Activated T-helper 1 cell treated with anti-CD3 and anti-CD28 coated beads, Interleukin-2, amount 50 U/mL, for 16 hours (primary cell): ENCODE measurements at places on chromosomes 4 and X.

GRCh38 chrX:153769158-153769864, 5.3 kb downstream of the PLXNB3 start:
- DNase-seq = no peak

GRCh38 chr4:92847026-92847425, 543.3 kb downstream of the GRID2 start:
- no peak for DNase-seq

GRCh38 chr4:115781528-115782146, 668.2 kb upstream of the NDST4 start:
- no peak for DNase-seq

DNA sequence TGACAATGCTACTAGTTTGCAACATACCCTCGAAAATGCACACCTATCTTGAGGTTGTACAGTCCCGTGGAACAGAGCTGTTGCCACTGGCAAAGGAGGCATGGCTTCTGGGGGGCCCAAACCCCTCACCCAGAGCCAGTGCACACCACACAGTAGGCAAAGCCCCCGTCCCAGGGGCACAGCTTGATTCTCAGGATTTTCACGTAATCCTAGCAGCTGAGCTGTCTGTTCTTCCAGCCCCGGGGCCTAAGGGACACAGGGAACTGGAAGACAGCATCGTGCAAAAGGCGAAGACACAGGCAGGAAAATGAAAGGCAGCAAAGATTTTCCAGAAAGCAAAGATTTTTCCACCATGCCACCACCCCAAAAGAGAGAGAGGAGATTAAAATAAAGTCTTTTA, 77.2 kb downstream of the JAKMIP1 start:
- no peak for DNase-seq

DNA sequence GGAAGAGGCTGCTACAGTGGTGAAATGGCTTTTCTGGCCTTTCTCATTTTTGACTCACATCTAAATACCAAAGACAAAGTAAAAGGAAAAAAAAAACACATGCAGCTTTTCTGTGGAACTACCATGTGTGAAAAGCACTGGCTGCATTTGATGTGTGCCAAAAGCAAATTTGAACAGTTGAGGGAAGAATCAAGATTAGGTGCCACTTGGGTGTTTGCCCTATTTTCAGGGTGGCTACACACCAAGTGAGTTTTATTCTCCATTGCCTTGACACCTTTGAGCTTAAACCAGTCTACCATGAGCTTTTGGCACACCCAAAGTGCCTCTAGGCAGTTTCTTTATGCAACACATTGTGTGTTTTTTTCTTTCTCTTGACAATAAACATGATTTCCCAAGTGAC, 423.9 kb downstream of the FAM133A start:
- DNase-seq = no peak

- no peak for DNase-seq
These were observed 46.1 kb downstream of the KLF3 start for GRCh38 chr4:38710053-38710452.

GRCh38 chr4:142556048-142556447, 290.1 kb downstream of the INPP4B start:
- no peak for DNase-seq

DNA sequence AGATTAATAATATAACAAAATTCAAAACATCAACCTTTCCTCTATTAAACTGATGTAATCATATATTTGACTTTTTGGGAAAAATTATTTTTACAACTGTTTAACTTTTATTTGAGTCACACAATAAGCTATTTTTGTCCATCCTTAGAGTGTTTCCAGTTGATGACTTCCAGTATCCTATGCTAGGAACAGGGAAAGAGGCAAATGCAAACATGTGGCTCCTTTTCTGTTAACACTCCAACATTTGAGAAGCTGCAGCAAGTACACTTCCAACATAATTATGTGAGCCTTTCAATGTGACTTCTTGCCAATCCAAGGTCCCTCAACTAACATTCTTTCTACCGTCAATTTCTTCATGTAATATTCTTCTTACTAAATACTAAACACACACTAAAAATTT, 117.7 kb downstream of the PPA2 start:
- DNase-seq = no peak

GRCh38 chr4:33316578-33316977, 2596.4 kb downstream of the PCDH7 start:
- DNase-seq = no peak

- DNase-seq = no peak
These were observed 41.5 kb upstream of the XPNPEP2 start for GRCh38 chrX:129697204-129697829.

DNA sequence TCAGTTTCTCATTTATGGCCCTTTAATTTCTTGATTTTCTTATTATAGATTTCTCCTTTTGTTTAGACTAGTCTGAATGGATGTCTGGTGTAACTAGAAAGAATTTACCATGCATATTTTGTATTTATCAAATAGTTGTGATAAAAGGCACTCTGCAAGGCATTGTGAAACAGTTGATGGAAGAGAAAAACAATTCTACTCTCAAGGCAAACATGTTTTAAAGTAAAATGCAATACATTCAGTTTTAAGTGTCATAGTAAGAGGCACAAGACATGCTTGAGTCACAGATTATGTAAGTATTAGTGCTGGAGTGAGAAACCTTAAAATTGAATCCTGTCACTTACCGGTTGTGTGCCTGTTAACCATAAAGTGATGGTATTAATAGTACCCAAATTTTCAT, 283.3 kb upstream of the DKK2 start:
- DNase-seq = no peak

DNA sequence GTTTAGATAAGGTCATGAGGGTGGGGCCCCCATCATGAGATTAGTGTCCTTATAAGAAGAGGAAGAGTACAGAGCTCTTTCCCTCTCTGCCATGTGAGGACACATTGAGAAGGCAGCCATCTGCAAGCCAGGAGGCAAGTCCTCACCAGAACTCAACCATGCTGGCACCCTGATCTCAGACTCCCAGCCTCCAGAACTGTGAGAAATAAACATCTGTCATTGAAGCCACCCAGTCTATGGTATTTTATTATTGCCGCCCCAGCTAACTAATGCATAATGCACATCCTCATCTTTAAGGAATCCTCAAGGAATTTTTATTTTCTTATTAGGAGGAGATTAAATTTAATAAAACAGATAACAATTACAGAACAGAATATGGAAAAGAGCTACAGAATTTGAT, 16.7 kb upstream of the EXOSC9 start:
- DNase-seq = no peak

- DNase-seq = no peak
These were observed 44.8 kb downstream of the HMGB2 start for GRCh38 chr4:173289353-173289727.

DNA sequence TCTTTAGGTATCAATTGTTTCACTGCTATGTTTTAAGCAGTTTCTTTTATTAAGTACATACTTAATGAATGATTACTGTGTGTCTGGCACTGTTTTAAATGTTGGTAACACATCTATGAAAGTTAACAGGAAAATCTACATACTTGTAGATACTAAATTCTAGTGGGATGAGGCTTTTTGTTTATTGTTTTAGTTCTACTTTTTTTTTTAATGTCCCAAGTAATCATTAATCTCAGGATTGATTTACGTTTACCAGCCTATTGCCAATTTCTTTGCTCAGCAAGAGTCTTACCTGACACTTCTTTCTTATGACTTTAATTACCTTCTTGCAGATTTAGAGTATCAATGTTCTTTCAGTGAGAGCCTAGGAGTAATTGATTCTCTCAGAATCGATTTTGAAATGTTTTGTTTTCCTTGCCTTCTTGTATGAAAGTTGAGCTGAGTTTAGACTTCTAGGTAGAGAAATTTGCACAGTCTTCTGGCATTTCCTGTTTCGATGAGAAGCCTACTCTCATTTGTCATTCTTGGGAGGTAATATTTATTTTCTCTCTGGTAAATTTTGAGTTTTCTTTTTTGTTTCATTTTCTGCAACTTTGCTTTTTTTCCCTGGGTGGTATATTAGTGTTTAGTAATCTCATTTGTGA, 235.2 kb upstream of the ANKRD50 start:
- no peak for DNase-seq

- DNase-seq = no peak
These were observed 10.5 kb downstream of the PTTG2 start for GRCh38 chr4:37970702-37971101.

DNA sequence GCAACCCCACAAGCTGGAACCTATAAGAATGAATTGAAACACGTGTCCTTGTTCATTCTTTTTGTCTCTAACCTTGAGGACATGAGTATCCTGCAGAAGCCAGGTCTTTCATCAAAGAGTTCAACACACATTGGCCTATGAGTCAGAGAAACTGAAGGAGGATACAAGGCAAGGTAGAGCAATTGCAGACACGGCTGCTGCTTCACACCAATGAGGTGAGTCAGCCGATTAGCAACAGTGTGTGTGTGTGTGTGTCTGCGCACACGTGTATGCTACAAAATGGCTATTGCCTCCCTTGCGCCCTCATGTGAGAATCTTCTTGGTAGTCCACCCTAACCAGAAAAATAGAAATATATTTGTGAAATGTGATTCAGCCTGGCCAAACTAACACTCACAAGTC, 1477.7 kb upstream of the IGFBP7 start:
- DNase-seq = no peak

DNA sequence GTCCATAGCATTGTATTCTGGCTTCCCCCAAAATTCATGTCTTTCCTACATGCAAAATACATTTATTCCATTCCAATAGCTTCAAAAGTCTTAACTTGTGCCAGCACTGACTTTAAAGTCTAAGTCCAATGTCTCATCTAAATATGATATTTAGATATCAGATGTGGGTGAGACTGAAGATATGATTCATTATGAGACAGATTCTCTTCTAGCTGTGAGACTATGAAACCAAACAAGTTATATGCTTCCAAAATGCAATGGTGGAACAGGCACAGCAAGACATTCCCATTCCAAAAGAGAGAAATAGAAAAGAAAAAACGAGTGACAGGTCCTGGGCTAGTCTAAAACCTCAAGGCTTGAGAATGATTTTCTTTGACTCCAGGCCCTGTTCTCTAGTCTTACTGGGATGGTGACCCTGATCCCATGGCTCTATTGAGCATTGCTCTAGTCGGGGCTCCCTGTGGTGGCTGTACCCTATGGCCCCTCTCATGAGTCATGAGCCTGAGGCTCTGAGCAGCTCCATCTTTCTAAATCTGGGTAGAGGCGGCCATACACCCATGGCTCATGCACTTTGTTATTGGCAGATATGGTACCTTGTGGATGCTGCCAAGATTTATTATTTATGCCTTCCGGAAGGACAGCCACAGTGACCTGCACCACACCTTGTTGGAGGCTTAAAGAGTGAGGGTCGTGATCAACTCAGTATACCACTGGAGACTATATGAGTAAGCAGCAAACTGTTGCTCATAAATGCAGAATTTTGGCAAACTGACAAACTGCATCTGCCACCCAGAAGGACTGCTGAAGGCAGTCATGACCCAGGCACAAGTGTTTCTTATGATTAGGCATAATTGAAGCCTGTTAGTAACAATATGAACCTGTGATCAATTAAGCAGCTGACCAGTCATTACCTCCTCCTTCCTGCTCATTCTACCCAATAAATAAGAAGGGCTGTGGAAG, 38.5 kb upstream of the BOD1L1 start:
- DNase-seq = no peak

GRCh38 chr4:109803924-109804571, 2.2 kb upstream of the CFI start:
- no peak for DNase-seq

DNA sequence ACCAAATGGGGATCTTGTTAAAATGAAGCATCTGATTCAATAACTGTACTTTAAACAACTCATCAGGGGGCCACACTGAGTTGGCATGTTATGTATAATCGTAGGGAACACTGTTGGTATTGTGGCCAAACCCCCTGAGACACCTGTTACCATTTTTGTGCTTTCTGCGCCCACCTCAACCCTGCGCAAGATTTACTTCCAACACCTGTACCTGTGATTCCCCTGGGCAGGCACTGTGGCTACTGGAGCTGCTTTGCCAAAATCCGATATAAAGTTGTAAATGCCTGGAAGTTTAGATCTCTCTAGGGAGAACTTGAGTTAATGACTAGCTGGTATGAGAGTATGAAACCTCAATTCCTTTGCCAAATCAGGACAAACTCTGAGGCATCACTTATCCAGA, 259.8 kb upstream of the ATOH1 start:
- DNase-seq = no peak

DNA sequence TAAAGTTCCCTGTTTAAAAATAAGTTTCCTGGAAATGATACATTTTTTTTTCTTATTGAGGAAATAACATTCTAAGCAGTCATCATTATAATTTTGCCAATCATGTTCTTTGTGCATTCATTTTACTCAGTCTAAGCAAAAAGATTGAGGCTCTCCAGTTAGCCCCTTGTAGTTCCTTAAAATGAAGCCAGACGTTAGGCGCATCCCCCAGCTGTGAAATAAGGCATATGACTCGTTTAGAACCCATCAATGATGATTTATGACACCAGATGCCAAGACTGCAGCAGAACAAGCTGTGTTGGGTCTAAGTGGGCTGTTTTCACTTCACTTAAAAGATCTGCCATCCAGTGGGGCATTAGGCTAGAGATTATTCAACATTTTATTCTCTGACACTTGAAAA, 17.0 kb downstream of the PDGFC start:
- DNase-seq = no peak

- no peak for DNase-seq
These were observed 53.3 kb downstream of the TEX13A start for GRCh38 chrX:105167233-105167632.

GRCh38 chr4:67499799-67500198, 45.5 kb downstream of the CENPC start:
- DNase-seq = no peak

DNA sequence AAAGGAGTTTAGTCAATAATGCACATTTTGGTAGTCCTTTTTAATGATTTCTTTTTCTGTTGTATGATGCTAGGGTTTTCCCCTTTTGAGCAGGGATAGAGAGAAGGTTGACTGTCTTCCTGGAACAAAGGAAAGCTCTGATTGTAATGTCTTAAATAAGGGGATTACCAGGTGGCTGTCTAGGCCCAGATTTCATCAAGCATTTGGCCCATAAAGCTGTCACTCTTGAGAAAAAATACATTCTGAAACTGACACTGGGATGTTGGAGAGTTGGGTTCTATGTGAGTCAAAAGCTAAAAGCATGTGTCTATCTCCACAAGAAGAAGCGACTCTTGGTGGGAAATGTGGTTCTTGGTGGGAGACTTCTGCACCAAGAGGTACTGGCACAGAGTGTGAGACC, 26.4 kb downstream of the KIAA1210 start:
- no peak for DNase-seq

- no peak for DNase-seq
These were observed 145.1 kb upstream of the ARHGEF9 start for GRCh38 chrX:63930140-63930539.

- no peak for DNase-seq
These were observed 212.2 kb downstream of the CBR4 start for GRCh38 chr4:168797738-168798375.

GRCh38 chrX:119015407-119016237, 41.2 kb downstream of the LONRF3 start:
- no peak for DNase-seq

DNA sequence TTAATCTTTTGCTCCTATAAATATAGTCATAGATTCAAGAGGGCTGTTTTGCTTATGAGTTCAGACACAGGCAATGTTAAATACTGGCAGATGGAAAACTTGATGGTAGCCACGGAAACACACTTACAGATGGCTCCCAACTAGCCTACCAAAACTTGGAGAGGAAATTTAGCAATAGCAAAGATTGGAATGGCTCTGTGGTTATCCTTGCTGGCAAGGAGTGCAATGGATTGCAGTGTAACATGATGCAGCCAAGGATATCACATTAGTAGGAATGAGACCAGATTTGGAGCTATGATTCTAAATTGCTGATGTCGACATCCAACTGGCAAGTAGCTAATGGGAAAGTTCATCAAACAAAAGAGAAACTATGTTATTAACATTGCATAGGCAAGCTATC, 791.0 kb upstream of the DIAPH2 start:
- DNase-seq = no peak

GRCh38 chr4:138686106-138686835, 329.3 kb upstream of the NOCT start:
- no peak for DNase-seq
